ENCODE measurements at places on chromosomes 16 and 17. TPM values are rescaled to one million over a fixed set of nuclear protein-coding genes. Genes with fewer than 3 reads are reported as not detected.

Gene MMP15
- 0.29 TPM for total RNA-seq

Gene YBX2
- total RNA-seq = 0.15 TPM

Gene C17orf78
- total RNA-seq = not detected

Gene CDH13
- total RNA-seq = not detected

- H3K36me3 ChIP-seq = peaks cover 33% of the 10 kb centered on the region
- peak overlapping the region; percentile 89 for H3K4me3 ChIP-seq
- peaks cover 57% of the 10 kb centered on the region for H3K4me1 ChIP-seq
- no peak for ATAC-seq
- H3K27me3 ChIP-seq = no peaks in the 10 kb centered on the region
Observed at GRCh38 chr16:3876695-3877094, 3.8 kb downstream of the CREBBP start.

GRCh38 chr17:81456798-81457197, 55.8 kb downstream of the ACTG1 start:
- H3K4me3 ChIP-seq = no peak overlapping the region
- H3K36me3 ChIP-seq = no peaks in the 10 kb centered on the region
- H3K4me1 ChIP-seq = peaks cover 5% of the 10 kb centered on the region
- H3K27ac ChIP-seq = no peak overlapping the region

- H3K4me1 ChIP-seq = peaks cover 9% of the 10 kb centered on the region
- no peaks in the 10 kb centered on the region for H3K27me3 ChIP-seq
- no peak overlapping the region for H3K4me3 ChIP-seq
- H3K27ac ChIP-seq = peak overlapping the region; percentile 74
Observed at GRCh38 chr16:66908762-66909559, 9.7 kb downstream of the CDH16 start.

DNA sequence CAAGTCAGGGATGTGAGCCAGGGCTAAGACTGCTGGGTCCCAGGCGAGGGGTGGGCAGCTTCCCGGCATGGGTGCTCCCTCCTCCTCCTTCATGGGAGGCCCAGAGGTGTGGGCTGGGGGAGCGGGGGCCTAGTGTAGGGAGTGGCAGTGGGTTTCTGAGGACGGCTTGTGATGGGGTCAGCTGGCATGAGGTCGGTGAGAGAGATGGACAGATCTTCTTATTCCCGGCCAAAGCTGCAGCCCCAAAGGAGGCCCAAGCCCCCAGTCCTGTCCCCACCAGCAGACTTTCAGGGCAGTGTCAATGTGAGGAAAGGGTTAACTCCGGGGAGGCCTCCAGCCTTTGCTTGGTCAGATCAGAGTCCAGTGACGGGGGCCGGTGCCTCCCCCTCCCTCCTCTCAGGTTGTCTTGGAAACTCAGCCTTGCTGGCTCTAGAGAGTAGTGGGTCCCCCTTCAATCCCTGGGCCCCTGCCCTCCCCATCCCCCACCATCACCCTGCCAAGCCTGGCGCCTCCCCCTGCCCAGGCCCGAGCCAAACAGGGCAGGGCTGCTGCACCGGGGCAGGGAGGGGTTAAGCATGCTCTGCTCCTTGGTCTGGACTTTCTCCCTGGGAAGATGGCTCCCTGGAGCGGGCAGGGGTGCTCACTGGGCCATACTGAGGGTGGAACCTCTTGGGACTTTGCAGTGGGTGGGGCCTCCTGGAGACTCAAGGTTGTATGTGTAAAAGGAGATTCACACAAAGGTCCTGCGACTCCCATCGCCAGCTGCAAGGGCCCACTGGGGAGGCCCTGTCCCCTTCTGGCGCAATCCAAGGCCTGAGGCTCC, 12.4 kb downstream of the NAT9 start:
- peaks cover 46% of the 10 kb centered on the region for H3K36me3 ChIP-seq
- H3K27ac ChIP-seq = no peak overlapping the region
- no peaks in the 10 kb centered on the region for H3K27me3 ChIP-seq
- H3K4me1 ChIP-seq = peaks cover 10% of the 10 kb centered on the region

- H3K27ac ChIP-seq = peak overlapping the region; percentile 66
- peaks cover 17% of the 10 kb centered on the region for H3K4me1 ChIP-seq
- no peaks in the 10 kb centered on the region for H3K27me3 ChIP-seq
- ATAC-seq = no peak
- H3K4me3 ChIP-seq = peak overlapping the region; percentile 43
- H3K36me3 ChIP-seq = peaks cover 82% of the 10 kb centered on the region
Observed at GRCh38 chr17:80886641-80887573, 104.7 kb upstream of the CHMP6 start.

DNA sequence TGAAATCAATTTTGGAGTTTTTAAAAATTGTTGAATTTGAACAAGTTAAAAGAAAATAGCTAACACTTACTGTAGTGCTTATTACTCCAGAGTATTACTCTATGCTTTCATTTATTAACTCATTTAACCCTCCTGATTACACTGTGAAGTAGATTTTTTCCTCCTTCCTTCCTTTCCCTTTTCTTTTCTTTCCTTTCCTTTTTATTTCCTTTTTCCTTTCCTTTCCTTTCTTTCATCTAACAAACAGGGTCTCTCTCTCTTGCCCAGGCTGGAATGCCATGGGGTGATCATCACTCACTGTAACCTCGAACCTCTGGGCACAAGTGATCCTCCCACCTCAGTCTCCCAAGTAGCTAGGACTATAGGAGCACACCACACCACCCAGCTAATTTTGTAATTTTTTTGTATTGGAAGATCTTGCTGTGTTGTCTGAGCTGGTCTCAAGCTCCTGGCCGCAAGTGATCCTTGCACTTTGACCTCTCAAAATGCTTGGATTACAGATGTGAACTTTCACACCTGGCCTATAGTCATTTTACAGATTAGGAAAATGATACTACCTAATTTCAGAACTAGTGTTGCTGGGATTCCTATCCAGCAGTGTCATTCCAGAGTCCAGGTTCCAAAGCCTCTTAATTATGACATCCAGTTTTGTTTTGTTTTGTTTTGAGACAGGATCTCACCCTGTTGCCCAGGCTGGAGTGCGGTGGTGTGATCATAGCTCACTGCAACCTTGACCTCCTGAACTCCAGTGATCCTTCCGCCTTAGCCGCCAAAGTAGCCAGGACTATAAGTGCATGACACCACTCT, 59.9 kb downstream of the TAOK1 start:
- no peak overlapping the region for H3K4me3 ChIP-seq

DNA sequence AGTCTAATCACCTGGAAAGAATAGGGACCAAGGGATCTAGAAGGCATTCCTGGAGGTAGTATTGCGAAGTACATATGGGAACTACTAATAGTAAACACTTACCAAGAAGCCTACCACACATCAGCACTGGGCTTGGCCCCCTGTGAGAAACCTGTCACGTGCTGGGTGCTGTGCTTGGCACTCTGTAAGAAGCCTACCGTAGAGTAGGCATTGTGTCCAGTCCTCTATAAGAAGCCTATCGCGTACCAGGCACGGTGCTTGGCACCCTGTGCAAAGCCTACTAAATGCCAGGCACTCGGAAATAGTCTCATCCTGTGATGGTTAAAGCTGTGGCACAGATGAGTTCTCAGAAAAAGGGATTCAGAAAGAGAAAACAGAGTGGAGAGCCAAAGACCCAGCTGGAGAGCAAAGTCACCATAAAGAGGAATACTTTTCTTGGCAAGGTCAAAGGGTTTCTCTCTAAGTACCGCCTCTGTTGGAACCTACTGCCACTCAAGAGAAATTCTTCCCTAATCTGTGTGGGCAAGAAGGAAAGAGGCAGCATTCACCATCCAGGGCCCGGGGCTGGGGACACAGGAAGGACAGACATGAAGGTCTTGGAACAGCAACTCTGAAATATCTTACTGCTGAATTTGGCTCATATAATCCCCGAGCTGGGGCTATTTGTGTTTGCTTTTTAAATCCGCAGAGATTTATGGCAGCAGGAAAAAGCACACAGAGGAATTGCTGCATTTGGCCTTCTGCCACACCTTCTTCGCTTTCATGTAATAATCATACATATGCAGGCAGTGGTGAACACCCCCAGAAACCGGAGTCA, 81.8 kb downstream of the VAT1L start:
- peaks cover 30% of the 10 kb centered on the region for H3K27me3 ChIP-seq
- peaks cover 11% of the 10 kb centered on the region for H3K4me1 ChIP-seq
- H3K4me3 ChIP-seq = no peak overlapping the region

DNA sequence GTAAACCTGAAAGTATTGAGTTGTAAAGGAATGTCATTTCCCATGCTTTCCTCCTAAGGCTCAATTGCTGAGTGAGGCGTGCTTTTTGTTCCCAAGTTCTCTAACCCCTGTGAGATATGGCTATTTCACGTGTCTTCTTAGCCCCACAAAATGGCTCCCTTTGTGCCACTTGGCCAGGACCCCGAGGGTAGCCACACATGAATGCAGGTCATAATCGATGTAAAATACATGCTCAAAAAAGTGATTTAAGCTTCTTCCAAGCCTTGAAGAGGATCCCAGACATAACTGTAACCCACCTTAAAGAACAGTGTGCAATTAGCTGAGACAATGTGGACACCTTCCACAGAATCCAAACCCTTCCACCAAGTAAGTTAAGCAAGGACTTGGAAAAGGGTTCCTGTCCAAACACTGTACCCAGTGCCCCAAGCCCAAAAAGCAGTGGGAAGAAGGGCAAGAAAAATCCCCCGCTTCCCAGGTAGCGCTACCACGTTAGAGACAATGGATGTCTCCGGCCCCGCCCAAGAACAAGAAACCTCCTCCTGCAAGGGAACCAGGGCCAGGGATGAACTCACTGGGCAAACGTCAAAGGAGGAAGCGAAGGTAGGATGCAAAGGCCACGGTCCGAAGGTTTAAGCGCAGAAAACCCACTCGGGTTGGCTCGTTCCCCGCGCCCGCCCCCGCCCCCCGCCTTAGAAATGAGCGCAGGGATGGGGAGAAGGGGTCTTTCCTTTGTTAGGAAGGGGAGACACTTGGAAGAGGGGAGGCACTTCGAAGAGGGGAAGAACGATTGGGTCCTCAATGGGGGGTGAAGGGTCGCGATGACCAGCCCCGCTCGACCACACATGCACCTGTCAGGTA, 1.2 kb downstream of the JPT1 start:
- H3K36me3 ChIP-seq = peaks cover 51% of the 10 kb centered on the region
- no peaks in the 10 kb centered on the region for H3K27me3 ChIP-seq
- ATAC-seq = peak; percentile 18
- peak overlapping the region; percentile 94 for H3K4me3 ChIP-seq
- H3K4me1 ChIP-seq = peaks cover 36% of the 10 kb centered on the region
